ENCODE measurements at places on chromosomes 16 and 17. TPM values are rescaled to one million over a fixed set of nuclear protein-coding genes. Genes with fewer than 3 reads are reported as not detected.

- DNase-seq, result no peak
These were observed 271.0 kb upstream of the TBX2 start for GRCh38 chr17:61128661-61129115.

- no peak for DNase-seq
These were observed 173.8 kb upstream of the CCL2 start for GRCh38 chr17:34081269-34081668.

The PIK3R5 gene
- total RNA-seq, result 77.9 TPM

The ZNF597 gene
- total RNA-seq, result 2.7 TPM

DNA sequence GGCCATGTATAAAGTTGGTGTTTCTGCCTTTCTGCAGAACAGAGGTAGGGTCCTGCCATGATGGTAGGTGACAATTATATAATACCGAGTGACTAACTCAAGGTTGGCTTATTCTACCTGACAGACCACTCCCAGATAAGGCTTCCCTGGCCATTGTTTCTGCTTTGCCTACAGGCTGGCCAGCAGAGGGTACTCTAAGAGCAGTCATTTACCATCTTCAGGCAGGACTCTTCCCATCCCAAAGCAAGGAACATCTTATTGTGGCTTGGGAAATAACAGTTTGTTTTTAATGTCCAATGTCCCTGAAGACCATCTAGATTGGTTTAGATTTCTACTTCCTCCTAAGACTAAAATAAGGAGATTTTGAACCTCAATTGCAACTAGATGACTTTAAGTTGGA lies 74.1 kb downstream of the SNX11 start:
- DNase-seq, result no peak

The EPX gene
- total RNA-seq, result not detected

DNA sequence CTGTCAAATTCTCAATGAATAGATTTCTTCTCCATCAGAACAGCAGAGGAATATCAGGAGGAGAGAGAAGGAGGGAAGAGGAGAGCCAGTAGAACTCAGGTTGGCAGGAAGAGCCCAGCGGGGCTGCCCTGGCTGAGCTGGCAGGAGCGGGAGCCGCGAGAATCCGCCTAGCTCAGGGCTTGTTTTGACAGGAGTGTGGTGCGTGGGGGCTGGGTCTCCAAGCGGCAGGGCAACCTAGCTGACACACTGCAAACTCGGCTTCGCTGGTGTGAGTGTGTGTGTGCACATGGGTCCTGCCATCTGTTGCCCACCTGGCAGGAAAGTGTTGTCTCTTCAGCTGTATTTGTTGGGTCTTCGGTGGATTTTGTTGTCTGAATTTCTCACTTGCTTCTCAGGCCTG lies 27.9 kb upstream of the BCAR1 start:
- DNase-seq, result no peak

Data from activated CD8-positive, alpha-beta T cell treated with anti-CD3 and anti-CD28 coated beads, Interleukin-2, amount 10 ng/mL, durations not matched to agents 7 days and 5 days (primary cell).